ENCODE measurements at places on chromosomes 13 and 19.

GRCh38 chr13:31330236-31330635 lies 130.5 kb downstream of the B3GLCT start:
- no peak for DNase-seq

DNA sequence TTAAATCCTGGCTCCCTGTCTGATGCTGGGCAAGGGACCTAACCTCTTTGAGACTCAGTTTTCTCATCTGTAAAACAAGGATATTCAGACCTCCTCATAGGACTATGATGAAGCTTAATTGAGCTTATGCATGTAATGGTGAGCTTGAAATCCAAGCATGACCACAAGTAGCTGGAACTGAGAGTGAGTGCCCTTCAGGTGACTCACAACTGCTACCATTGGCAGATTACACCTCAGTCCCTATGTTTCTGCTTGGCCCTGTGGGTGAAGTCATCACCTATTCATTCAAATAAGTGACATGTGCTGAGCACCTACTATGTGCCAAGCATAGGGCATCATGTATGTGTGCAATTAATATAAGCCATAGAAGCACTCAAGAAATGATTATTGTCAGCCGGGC lies 25.7 kb downstream of the NOVA2 start:
- DNase-seq, result no peak

- DNase-seq, result no peak
Observed at GRCh38 chr13:103437651-103438050, 371.4 kb upstream of the SLC10A2 start.

- DNase-seq, result no peak
Observed at GRCh38 chr13:51125495-51126226, 14.6 kb upstream of the C13orf42 start.

- DNase-seq, result no peak
Observed at GRCh38 chr19:35294859-35295791, 3.2 kb downstream of the MAG start.

DNA sequence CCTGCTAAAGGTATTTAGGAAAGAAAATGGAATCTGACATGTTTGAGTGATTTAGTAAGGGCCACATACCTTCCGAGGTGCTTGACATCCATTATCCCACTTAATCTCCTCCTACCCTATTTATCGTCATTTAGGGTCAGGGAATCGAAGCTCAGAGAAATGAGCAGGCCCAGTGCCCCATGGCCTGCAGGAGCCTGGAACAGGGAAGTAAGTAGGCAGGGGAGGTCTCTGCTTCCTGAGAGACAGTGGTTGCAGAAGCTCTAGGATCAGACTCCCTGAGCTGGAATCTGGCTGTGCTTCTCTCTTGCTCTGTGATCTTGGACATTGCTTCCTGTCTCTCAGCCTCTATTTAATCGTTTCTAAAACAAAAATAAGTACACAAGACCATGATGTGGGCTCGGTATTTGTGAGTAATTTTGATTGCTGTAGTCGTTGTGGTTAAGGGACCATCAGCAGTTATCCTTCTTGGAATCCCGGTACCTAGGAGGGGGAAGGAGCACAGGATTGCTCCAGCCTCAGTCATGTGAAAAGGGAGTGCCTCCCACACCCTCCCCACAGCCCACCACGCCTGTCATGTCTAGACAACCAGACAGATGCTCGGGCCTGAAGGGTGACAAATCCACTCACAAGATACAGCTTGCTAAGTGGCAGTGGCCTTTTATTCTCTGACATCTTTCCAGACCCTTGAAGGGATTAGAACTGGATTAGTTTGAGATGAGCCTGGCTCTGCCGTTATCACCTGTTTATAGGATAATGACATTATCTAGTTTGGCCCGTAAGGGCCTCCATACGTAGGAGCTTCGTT lies 169.2 kb upstream of the TSHZ3 start:
- DNase-seq, result no peak

DNA sequence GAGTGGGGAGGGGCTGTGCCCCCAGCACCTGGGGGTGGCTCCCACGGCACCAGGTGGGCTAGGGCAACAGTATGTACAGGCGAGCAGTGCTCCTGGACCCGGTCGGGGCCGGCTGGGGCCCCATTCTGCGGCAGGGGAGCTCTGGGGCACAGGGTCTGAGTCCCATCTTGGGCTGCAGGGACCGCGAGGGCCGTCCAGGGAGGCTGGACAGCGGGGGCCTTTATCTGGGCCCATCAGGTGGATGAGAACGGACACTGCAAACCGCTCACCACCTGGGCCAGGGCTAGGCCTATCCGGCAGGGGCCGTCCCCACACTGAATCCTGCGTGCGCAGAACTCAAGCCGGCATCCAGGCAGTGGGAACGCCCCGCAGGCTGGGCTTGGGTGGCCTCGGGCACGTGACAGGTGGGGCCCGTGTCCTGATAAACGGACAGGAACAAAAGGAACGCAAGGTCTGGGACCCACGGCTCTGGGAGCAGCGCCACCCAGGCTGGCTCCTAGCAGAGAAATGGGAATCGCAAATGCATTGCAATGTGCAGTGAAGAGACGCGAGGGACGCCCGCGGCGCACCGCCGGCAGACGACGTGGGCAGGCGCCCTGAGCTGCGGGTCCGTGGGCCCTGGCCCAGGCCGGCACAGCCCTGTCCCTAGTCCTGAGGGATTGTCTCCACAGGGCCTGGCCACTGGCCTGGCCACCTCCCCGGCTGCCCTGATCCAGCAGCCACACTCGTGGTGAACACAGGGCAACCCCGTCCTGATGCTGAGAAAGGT lies 29.7 kb downstream of the BTBD2 start:
- no peak for DNase-seq

- no peak for DNase-seq
Observed at GRCh38 chr19:8304841-8305621, 3.1 kb downstream of the CD320 start.

All from HFF-Myc (cell line).